ENCODE measurements at places on chromosomes 6 and 20. TPM values are rescaled to one million over a fixed set of nuclear protein-coding genes. Genes with fewer than 3 reads are reported as not detected.

- no peak for DNase-seq
Measured at GRCh38 chr20:63456429-63457284, 15.8 kb downstream of the KCNQ2 start.

DNA sequence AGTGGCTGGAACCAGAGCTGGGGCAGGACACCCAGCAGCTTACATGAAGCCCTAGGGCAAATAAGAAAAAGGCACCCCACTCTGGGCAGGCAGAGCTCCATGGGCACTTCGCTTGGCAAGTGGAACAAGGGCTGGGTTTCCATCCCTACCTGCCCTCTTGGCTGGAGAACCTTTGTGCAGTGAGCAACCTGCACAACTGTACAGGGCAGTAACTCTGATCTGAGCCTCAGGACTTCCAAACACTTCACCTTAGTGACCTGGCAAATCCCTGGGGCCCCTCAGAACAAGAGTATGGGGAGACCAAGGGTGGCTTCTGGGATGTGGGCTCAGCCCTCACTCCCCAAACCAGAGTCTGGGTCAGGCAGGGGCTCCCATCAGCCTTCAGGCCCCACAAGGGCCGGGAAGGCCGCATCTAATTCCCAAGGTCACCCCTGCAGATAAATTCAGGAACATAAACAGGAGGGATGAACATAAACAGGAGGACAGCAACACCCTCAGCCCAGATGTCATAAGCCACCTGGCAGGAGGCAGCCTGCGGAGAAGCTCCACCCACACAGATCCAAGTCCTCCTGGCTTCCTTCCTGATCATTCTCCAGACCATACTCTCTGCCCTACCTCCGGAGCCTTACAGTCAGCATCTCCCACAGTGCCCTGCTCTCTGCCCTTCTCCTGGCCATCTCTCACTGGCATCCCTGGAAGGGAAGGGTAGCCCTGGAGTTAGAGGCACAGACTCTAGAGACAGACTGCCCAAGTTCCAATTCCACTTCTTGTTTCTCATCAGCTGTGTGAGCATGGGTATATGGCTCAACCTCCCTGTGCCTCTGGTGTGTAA lies 37.5 kb downstream of the HNF4A start:
- DNase-seq = no peak

TUBB2B gene
- 8.6 TPM for total RNA-seq

DNA sequence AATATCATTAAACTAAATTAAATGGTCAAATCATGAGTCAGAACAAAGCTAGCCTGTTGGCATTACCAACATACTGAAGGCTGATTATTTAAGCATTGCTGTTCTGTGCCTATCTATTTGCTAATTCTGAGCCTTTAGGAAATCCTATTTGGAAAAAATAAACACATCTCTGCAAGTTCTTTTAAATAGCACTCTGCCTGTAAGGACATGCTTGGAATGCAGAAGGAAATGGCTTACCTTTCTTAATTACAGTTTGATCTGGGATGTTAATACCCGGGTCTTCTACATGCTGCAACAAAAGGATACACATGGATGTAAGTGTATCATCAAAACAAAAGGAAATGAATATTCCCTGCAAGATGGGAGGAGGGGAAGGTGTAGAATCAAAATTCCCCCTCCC lies 8.3 kb downstream of the TFAP2A start:
- DNase-seq = no peak

DNA sequence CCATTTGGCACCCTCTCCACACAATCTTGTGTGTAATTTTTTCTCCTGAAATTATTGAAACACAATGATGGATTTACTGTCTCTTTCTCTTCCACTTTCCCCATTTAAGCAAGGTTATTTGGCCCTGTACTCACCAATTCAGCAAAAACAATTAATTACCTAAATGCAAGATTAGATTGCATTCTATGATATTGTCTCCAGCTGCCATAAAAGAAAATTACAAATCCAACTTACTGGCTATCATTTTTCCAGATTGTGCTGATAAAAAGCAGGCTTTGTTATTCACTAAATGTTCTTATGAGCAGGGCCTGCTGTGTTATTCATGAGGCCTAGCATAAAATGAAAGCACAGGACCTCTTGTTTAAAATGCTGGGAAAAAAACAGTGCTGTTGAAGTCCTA lies 95.8 kb upstream of the IRAK1BP1 start:
- no peak for DNase-seq

C20orf204 gene
- total RNA-seq = 0.95 TPM

RNF144B gene
- total RNA-seq = 1.9 TPM

DNA sequence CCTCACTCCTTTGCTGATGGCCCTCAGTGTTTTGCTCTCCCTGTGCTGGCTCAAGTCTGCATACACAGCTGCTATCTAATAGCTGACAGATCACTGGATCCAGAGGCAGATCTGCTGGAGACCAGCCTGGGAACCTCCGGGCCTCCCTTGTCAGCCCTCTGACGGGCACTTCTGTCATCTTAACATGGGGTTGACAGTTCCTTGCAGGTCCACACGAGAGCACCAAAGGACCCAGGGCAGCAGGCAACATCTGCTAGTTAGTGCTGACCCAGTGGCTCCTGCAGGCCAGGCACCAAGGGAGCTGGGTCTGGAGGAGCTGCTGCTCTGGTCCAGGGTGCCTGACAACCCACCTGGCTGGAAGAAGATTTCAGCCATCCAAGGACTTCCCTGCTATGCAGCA lies 208.1 kb downstream of the UST start:
- no peak for DNase-seq

- no peak for DNase-seq
Measured at GRCh38 chr6:25165800-25166199, 113.4 kb upstream of the CARMIL1 start.

DNA sequence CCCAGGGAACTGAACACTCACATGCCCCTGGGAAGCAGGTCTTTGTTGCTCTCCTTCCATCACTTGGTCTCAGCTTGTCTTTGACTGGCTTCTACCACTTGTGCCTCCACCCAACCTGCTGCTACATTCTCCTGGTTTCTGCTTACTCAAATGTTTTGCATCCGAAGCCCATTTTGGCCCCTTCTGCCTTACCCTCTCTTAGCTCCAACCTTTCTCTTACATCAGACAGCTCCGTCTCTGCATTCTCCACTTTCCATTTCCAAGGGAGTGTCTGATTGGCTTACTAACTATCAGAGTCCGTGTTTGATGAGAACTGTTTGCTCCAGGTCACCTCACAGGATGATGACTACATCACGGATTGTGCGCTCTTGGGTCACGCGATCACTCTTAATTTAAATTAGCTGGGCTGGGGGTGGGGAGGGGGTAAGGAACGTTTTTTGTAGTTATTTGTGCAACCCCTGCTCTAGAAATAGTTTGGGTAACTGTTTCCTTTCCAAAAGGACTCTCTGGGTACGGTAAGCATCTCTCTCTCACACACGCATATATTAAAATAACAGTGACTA lies 844 bp upstream of the ABRACL start:
- no peak for DNase-seq

DNA sequence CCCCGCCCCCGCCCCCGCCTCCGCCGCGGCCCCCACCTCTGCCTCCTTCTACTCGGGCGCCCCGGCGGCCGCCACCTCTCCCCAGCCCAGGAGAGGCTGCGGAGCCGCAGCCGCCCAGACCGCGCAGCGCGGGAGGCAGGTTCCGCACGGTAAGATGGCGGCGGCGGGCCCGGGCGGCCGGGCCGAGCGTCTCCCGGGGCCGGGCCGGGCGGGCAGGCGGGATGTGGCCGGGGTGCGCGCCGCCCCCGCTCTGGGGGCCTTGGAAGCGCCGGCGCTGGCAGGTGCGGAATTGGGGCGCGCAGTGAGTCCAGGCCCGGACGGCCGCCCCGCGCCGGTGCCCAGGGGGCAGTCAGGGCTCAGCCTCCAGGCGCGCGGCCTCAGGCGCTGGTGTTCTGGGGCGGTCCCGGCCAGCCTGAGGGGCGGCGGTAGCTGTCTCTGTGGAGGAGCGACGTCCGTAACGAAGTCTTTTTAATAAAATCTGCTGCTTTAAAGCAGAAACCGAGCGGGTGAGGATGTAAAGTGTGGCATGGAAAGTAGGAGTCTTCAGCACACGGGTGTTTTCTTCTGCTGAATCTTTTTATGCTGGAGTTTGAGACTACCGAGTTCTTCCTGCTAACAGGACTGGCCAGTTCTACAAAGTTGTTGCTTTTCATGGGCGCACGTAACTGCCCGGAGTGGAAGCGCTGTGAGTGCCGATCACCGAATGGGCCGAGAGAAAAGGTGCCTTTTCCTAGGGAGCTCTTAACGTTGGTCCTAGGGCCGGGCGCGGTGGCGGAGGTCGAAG lies at the start of gene GID8:
GID8 (plus strand) TSS at position 43 of the 784 bp plus-strand sequence. CDS start 3,356 bp downstream, outside the sequence.
- peak; percentile 56 for DNase-seq

PPP1R3G gene
- total RNA-seq = 0.16 TPM

TSBP1 gene
- not detected for total RNA-seq

SLC17A4 gene
- total RNA-seq = not detected

DNA sequence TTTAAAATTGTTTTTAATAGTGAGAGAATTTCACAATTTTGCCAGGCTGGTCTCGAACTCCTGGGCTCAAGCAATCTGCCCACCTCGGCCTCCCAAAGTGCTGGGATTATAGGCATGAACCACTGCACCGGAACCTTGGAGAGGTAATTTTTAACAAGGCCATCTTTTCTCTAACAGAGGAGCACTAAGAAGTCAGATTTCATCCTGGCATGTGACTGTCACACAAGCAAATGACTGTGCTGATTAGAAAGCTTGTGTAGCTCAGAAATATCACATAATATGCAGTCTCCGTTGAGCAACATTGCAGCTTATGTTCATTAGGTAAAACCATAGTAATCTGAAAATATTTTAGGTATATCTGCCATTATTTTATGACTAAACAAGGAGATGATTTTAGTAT lies 156.0 kb downstream of the CCDC170 start:
- no peak for DNase-seq

OR2J3 gene
- not detected for total RNA-seq

GRCh38 chr6:138520463-138520862 lies 21.2 kb upstream of the NHSL1 start:
- DNase-seq = no peak

COL11A2 gene
- 2.6 TPM for total RNA-seq

- DNase-seq = no peak
Measured at GRCh38 chr20:37948956-37949355, 46.0 kb downstream of the VSTM2L start.

DNA sequence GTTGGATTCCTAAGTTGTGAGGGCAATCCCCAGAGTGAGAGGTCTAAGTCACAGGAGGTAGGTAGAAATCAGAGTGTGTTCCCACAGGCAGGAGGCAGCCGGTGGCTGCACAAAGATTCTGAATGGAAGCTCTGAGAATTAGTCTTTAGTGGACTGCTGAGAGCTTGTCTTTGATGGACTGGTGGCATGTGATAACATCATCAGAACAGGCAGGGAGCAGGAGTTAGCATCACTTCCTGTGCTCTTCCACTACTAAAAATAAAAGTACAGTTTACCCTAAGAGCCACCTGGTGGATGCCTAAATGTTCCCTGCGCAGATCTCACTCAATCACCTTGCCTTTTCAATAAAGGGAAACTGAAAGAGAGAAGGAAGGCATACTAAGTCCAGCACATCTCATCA lies 294.6 kb upstream of the POU3F2 start:
- DNase-seq = no peak

TCP11 gene
- not detected for total RNA-seq

DNA sequence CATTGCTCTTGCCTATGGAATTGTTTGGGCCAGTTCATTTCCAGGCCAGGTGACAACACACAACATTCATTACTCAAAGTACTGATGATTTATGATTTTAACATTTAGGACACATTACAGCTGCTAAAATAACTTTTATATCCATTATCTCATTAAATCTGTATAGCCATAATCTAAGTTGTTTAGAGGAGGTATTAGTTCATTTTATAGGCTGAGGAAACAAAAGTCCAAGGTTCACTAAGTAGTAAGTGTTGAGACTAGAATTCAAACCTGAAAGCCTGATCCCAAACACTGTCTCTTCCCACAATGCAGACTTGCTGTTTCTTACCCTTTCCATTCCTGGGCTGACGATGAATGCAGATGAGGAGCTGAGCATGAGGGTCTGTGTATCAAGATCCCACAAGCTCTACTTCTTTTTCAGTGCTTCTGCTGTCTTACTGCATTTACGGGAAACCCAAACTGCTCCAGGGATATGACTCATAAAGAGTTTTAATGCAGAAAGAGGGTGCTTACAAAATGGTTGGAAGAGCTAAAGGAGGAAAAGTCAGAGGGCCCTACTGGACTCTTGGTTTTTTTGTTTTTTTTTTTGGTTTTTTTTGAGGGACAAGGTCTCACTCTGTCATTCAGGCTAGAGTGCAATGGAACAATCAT lies 17.9 kb downstream of the TENT5A start:
- no peak for DNase-seq

DNA sequence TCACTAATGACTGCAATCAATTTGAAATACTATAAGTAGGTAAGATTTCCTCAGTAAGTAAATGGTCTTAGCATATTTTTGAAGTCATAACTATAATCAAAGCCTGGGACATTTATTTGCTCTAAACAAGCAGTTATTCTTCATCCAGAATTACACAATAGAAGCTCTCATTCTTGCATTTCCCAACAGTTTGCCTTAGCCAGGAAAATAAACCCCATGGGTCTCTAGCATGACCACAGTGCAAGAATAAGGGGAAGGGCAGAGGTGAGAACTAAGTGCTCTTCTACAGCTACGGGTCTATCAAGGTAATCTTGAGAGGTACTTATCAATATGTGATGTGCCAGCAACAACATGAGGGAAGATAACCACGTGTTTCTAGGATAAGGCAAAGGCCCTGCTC lies 14.1 kb upstream of the HLA-C start:
- DNase-seq = no peak

DNA sequence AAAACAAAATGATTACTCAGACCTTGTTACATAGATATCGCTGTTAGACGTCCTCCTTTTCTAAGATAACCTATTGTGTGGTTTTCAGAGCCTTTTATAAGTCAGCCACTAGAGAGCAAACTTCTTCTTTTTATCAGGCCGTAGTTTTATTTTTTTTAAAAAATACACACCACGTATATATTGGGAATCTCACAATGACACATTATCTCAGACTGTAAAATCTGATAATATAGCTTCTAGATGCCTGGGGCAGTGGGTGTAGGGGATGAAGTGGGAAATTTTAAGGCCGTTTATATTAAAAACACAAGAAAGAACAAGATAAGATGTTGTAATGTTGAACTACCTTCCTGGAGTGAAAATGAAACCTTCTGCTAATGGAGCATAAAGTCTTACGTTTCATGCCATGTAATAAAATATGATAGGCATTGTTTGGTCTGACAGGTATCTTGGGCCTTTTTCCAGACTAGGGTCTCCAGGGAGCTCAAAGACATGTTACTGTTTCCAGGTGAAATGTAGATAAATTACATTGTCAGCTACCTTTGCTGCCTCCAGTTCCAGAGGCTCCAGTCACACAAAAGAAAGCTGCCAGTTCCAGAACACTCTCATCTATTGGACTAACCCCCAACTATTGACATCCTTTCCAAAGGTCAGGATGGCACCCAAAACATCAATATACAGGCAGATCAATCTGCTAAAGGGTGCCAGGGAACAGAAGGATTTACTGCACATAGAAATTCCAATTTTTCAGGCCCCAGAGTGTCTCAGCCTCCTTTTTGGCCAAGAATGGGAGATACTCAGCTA lies 130.2 kb upstream of the AKIRIN2 start:
- DNase-seq = no peak
